ENCODE measurements at places on chromosomes 2 and 18.

DNA sequence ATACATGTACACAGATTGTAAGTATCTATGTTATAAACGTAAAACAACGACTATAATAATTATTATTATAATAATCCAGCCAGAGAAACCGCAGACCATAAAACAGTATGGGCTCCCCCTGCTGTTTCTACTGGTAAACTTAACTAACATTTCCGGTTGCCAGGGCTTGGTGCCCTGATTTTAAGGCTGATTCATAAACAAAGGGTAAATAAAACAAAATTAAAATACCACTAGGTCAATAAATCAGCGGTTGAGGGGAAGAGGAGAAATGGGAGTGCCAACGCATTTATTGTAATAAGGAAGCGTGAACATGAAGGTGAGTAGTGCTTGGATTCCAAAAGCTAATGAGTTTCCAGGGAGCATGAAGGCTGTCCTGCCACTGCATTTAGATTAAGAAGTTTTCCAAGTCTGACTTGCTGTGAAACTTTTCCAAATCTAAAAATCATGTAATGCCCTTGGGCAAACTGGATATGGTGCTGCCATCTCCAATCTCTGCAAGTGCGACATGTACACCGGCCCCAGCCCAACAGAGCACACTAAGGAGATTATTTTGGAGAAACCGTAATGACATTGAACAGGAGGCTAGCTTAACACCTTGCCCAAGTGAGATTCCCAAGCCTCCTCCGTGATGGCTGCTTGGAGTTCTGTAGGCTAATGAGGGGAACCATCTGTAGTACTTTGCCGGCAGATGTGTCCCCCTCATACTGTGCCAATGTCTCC, 50.7 kb upstream of the HNRNPA3 start:
- DNase-seq, result peak; percentile 58

DNA sequence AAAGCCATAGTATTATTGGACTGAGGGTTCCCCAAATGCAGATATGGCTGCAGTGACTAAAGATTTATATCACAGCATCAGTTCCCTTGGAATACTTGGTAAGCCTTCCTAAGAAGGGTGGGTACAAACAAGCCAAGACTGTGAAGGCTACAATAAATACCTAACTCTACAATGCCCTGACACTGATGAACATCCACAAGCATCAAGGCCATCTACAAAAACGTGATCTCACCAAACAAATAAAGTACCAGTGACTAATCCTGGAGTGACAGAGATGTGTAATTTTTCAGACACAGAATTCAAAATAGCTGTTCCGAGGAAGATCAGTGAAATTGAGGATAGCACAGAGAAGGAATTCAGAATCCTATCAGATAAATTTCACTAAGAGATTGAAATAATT, 254.5 kb downstream of the PARD3B start:
- no peak for DNase-seq

GRCh38 chr2:196274387-196274809, 103.0 kb upstream of the STK17B start:
- peak; percentile 33 for DNase-seq

- DNase-seq, result peak; percentile 35
These were observed 1.1 kb downstream of the ITGAV start for GRCh38 chr2:186590759-186591505.

DNA sequence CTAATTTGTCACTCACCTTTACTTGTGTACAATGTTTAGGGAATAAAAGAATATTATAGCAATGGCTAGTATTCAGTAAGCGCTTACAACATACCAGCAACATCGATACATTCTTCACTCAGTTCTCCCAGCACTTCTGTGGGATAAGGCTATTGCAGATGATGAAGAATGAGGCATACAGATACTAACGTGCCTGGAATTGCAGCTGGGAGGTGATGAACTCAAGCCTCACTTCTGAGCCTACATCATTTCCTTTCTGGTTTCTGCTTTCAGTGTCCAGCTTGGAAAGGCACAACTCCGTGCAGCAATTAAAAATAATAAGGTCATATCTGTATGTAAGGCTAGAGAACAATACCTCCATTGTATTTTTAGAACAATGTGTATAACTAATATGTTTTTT, 95.4 kb upstream of the AQP4 start:
- DNase-seq, result no peak

GRCh38 chr2:57806449-57806968, 240.1 kb upstream of the VRK2 start:
- DNase-seq, result no peak

DNA sequence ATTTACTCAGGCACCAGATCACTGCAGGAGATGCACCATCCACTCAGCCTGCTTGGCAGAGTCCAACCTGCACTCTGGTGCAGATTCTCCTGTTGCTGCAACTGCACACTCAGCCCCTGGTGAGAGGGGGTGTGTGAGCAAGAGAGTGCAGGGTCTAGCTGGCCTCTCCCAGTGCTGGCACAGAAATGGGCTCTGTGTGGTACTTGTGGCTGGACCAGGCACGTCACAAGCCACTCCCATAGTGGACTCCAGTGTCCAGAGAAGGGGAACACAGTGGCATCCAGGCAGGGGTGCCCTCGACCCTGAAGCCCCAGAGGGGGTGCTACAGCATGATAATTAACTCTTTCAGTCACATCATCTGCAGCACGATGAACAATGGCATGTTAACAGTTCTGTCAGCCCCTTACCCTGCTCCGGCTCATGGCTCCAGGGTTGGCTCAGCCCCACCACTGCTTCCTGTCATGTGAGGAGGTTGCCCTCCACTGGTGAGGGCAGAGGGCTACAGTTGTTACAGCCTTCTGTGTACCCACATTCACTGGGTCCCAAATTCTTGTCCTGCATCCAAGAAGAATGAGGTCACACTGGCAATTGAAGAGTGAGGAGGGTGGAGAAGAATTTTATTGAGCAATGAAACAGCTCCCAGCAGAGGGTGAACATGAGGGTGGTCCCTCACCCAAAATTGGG, 135.7 kb downstream of the EVA1A start:
- peak; percentile 16 for DNase-seq

GRCh38 chr18:43405097-43405496, 127.8 kb upstream of the SYT4 start:
- DNase-seq, result no peak

GRCh38 chr18:49013961-49014604, 63.3 kb upstream of the SMAD7 start:
- no peak for DNase-seq

GRCh38 chr2:169729274-169729605, 4.4 kb upstream of the KLHL23 start:
- DNase-seq, result no peak

DNA sequence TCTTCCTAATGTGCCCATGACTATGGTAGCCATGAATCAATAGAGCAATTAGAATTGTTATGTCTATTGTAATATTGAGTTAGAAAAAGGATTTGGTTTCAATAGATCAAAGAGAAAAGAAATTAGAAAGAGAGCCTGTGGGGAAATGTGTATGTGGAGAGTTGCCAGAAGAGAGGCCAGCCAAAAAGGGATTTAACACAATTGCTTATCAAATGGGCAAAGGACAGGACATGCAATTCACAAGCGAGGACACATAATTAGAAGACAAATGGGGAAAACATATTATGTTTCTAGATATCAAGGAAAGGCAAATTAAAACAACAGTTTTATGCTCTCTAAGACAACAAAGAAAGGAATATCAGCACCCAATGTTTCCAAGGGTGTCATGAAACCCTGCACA, 403.2 kb upstream of the KLHL29 start:
- DNase-seq, result no peak

DNA sequence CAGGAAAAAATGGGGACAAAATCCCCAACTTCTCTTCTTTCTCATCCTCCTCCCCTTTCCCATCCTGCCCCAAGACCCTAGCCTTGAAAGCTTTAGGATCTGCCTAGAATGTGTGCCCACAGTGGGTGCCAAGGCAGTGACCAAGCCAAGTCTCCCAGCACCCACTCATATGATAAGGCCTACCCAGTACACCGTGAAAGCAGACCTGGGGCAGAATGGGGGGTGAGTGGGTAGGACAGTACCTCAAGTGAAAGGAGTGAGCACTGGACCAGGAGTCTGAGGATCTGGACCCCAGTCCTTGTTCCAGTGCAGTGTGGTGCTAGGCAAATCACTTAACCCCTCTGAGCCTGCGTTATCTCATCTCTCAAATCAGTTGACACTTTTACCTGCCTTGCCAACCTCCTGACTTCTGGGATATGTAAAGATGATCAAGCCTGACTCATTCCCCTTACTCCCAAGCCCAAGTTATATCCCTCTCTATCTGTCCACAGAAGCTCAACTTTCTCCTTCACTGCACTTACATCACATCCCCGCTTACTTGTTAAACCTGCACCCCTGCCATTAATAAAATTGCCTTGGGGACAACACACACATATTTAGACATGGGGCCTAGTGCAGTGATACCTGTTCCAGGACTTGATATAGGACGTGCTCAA, 109.7 kb downstream of the ATL2 start:
- DNase-seq, result no peak

DNA sequence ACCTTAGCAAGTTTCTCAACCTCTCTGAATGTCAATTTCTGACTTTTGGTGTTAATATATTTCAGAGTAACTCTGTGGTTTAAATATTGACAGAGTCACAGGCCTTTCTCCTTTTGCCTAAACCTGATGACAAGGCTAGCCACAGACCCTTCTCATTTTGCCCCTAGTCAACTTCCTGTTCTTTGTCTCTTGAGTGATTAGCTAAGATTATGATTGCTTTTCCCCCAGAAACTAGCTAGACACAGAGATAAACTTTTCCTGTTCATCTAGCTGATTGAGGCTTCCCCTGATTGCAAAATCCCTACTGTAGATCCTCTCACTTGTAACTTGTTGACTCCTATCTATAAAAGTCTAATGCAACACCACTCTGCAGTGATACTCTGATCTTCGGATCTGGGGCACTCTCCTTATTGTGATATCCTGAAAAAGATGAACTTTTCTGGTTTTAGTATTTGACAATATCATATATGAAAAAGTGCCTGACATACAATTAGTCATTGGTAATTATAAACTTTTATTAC, 241.4 kb downstream of the ZNF385B start:
- no peak for DNase-seq

GRCh38 chr2:217993138-217993537, 9.7 kb downstream of the TNS1 start:
- no peak for DNase-seq

- no peak for DNase-seq
These were observed 322.3 kb upstream of the VWC2L start for GRCh38 chr2:214088536-214088935.

GRCh38 chr2:163231666-163232065, 393.1 kb upstream of the KCNH7 start:
- DNase-seq, result no peak

GRCh38 chr2:165239230-165239629, at the start of gene SCN2A:
Gene SCN2A (plus strand): TSS chr2:165239414. CDS start chr2:165295824, 56,410 bp downstream.
- peak; percentile 10 for DNase-seq

GRCh38 chr18:61771861-61772260, 120.9 kb downstream of the RNF152 start:
- no peak for DNase-seq

GRCh38 chr18:67417864-67418523, 98.5 kb downstream of the DSEL start:
- peak; percentile 60 for DNase-seq

- no peak for DNase-seq
These were observed 163.3 kb upstream of the SIX3 start for GRCh38 chr2:44778221-44778654.

- peak; percentile 39 for DNase-seq
These were observed 56.9 kb downstream of the SLC38A11 start for GRCh38 chr2:164898475-164898874.

GRCh38 chr2:10913501-10914271, 2.0 kb downstream of the KCNF1 start:
- no peak for DNase-seq

- no peak for DNase-seq
These were observed 40.0 kb downstream of the ST8SIA5 start for GRCh38 chr18:46716827-46717226.

GRCh38 chr18:69787825-69788547, 159.7 kb downstream of the CD226 start:
- peak; percentile 28 for DNase-seq

GRCh38 chr2:53183581-53183980, 584.0 kb upstream of the CHAC2 start:
- DNase-seq, result no peak

- DNase-seq, result peak; percentile 78
These were observed 47.3 kb upstream of the NDUFV2 start for GRCh38 chr18:9055185-9055584.

- DNase-seq, result no peak
These were observed 16.6 kb downstream of the MALT1 start for GRCh38 chr18:58687871-58688308.

- DNase-seq, result no peak
These were observed 10.2 kb upstream of the ALPP start for GRCh38 chr2:232368311-232368731.

GRCh38 chr2:149225446-149225845, 104.9 kb upstream of the LYPD6 start:
- no peak for DNase-seq

GRCh38 chr2:157592948-157593347, 35.7 kb downstream of the ACVR1C start:
- peak; percentile 52 for DNase-seq

- DNase-seq, result peak; percentile 55
These were observed 24.2 kb upstream of the KLF11 start for GRCh38 chr2:10019174-10019573.

GRCh38 chr2:114534116-114535084, 92.0 kb downstream of the DPP10 start:
- no peak for DNase-seq

DNA sequence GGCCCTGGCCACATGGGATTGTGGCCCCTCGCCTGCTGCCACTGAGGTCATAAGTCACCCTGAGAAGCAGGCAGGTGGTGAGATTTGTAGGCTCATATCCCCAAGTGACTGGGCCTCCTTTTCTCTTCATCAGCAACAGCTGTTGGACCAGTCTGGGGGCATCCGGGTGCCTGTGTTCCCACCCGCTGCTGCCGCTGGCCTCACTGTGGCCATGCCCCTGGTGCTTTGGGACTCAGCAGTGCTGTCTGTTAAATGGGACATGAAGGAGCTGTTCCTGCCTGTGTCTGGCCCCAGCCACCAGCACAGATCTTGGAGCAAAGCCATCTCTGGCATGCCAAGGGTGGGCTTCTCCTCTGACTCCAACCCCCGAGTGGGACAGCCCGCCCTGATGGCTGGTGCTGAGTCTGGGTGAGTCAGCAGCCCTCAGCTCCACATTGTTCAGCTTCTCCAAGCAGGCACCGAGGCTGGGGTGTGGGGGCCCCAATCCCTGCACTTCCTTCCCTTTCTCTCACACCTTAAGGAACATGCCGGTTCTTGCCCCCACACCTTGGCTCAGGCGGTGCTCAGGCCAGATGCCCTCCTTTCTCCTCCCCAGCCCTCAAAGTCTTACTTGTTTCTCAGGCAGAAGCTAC, 207.9 kb downstream of the GLI2 start:
- DNase-seq, result no peak

All from GM03348 (cell line).